AG04449 (cell line): ENCODE measurements at places on chromosomes 7 and 10.

DNA sequence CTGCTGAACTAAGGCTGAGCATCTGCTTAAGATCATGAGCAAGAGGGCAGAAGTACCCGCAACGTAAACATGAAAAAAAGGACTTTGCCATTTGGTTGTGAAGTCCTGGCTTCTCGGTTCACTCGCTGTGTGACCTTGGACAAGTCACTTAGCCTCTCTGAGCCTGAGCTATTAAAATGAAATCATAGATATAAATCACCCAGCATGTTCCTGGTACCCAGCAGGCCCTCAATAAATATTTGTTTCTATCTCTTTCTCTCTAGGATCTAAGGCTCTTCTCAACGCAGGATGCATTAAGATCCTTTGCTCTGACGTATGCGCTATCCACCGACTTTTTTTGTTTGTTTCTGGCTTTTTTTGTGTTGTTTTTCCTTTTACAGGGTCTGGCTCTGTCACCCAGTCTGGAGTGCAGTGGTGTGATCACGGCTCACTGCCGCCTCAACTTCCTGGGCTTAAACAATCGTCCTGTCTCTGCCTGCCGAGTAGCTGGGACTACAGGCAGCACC, 6.7 kb downstream of the HIP1 start:
- DNase-seq, result no peak

DNA sequence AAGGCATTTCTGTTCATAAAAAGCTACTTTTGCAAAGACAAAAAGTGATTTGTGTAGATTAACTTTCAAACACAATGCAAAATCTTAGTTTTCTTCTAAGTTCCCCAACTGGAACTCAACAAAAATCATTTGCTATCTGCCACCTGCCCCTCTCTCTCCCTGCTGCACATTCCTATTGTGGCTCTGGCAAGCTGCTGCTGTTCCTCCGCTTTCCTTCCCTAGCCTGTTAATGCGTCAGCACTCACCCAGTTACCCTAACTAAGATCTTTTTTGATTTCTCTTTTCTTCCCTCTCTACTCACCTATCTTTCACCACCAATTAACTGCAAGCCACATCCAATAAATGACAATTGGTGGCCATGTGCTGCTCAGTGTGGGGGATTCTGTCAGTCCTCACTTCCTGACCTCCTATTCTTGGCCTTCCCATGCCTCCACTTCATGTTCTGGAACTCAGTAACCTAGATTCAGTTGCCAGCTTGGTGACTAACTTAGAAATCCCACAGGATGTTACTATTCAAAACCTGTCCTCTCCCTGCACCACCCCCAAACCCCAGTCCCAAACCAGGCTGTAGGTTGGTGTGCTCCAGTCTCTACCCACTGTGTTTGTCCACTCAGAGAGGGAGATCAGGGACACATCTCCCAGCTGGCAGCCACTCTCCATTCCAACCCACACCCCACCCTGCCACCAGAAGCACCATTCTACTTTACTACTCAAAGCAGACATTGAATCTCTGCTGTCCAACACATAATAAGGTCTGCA, 140.2 kb upstream of the CTTNBP2 start:
- DNase-seq, result no peak

DNA sequence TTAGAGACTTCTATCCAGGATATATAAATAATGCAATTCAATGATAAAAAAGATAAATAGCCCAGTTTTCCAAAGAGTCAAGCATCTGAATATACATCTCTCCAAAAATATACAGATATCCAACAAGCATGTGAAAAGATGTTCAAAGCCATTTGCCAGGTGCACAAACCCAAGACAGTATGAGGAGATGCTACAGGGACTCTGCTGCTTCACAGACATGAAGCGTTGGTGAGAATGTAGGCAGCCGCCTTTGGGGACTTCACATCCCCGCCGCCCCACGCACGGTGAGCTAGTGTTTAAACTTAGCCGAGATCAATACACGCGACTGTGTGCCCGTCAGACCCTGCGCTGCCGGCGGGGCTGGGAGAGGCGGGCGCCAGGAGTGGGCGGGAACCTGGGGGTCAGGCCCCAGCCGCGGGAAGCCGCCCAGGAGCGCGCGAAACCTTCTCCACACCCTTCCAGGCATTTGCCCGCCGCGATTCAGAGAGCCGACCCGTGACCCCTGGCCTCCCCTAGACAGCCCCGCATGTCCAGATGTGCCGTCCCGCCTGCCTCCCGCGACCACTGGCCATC, 927 bp upstream of the ALOX5 start:
- DNase-seq, result no peak

DNA sequence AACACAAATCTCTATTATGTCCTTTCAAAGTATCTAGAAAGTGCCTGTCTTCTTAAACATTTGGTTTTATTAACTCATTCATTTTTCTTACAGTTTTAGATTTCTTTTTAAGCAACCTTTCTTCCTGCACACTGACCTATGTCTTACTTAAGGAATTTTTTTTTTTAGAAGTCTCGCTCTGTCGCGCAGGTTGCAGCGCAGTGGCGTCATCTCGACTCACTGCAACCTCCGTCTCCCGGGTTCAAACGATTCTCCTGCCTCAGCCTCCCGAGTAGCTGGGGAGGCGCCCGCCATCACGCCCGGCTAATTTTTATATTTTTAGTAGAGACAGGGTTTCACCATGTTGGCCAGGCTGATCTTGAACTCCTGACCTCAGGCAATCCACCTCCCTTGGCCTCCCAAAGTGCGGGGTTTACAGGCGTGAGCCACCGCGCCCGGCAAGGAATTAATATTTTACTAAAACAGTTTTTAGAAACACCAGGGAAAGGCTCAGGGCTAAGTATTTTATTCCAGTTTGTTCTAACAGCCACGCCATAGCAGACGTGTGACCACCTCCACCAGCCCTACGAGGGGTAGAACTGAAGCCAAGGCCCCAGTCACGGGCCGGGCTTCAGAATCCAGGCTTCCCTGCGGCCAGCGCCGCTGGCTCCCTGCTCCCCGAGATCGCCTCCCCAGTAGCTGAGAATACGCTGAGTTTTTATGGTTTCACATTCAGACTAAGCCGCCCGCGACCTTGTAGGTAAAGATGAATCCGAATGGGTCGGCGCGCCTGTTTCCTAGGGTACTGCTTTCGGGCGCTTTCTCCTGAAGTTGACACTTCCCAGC, 941 bp upstream of the LUC7L2 start:
- no peak for DNase-seq

DNA sequence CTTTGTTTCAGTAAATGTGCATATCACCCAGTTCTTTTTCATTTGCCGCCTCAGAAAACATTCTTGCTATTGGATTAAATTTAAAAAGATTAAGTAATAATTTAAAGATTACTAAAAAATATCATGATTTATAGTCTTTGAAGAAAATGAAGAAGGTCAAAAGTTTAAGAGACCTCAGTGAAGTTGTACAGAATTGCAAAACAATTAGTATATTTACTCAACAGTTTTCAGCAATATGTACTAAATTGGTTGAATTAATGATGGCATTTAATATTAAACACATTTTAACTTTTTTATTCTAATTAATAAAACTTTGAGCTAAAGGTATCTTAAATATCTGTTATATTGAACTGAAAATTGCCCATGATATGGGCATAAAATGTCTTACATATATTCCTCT, 49.9 kb upstream of the KLF6 start:
- no peak for DNase-seq

- no peak for DNase-seq
Measured at GRCh38 chr10:56905051-56905450, 544.0 kb upstream of the ZWINT start.

DNA sequence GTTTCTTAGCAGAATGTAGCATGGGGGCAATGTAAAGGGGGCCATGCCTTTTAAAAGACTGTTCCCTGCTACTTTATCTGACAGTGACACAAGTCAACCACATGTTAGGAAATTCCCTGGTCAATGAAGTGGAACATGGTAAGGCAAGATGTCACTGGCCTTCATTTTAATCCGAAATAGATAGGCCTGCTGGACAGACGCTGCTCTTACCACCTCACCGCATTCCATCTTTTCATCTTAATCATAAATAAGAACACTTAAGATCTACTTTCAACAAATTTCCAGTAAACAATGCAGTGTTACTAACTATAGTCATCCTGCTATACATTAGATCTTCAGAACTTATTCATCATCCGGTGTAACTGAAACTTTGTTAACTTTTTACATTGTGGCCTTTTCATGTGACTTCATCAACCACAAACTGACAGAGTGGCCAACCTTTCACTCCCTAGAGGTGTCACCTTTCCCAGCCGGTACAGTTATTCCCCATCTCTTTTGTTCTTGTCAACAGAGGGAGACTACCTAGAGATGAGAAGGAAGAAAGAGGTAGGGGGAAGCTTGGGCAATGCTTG, 15.6 kb downstream of the ASB4 start:
- no peak for DNase-seq

- DNase-seq, result no peak
Measured at GRCh38 chr10:48623607-48624132, 18.8 kb upstream of the ARHGAP22 start.

DNA sequence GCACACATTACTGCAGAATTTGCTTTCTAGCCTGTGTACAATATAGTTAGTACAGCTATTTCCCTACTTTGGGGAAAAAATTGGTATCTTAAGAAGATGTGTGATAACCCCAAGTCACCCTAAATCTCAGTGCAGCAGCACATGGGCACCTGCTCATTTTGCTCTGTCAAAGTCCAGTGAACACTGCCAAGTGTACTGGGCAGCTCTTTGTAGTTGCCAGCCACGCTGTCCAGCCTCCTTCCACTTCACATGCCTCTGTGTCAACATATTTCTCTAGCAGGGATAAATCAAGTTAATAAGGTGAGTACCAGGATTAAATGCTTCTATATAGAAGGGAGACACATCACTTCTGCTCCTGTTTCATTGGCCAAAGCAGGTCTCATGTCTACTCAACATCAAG, 87.1 kb upstream of the CDC14C start:
- DNase-seq, result no peak

GRCh38 chr7:113519472-113519871, 399.3 kb downstream of the PPP1R3A start:
- no peak for DNase-seq

- DNase-seq, result no peak
Measured at GRCh38 chr7:95904099-95904498, 131.7 kb downstream of the DYNC1I1 start.

GRCh38 chr10:121674885-121675284, 76.6 kb upstream of the FGFR2 start:
- no peak for DNase-seq

DNA sequence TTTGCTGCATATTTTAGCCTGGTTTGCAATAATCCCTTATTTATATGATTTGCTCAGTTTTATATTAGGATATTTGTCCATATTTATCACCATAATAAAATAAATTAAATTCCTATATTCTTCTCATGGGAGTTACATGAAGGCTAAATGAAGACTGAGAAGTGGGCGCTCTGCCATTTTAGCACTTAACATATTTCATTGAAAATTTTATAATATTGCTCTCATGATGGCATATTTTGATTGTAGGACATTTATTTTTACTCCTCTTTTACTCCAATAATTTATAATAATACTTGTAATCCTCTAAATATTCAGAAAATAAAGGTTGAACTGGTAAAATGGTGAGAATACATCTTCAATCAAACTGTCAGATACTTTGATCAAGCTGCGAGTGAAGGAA, 99.8 kb upstream of the SEMA3A start:
- no peak for DNase-seq

GRCh38 chr7:49714182-49714581, 59.3 kb upstream of the VWC2 start:
- DNase-seq, result no peak

DNA sequence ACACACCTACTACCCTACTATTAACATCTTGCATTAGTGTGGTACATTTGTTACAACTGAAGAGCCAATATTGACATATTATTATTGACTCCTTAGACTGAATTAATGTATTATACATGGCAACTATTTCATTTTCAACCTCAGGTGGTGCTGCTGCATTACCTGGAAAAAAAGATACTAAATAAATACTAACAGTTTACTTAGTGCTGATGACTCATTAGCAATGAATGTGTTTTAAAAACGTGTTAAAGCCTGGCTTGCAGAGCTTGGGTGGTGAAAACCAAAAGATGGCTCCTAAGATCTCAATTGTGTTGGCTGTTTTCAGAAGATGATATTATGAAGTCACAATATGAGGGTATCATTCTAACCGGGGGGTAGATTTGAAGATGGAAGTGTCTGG, 34.8 kb downstream of the CFAP43 start:
- DNase-seq, result no peak

GRCh38 chr7:115825456-115826115, 205.0 kb downstream of the TFEC start:
- no peak for DNase-seq

GRCh38 chr7:80133361-80134114, 1.1 kb upstream of the GNAI1 start:
- DNase-seq, result no peak

DNA sequence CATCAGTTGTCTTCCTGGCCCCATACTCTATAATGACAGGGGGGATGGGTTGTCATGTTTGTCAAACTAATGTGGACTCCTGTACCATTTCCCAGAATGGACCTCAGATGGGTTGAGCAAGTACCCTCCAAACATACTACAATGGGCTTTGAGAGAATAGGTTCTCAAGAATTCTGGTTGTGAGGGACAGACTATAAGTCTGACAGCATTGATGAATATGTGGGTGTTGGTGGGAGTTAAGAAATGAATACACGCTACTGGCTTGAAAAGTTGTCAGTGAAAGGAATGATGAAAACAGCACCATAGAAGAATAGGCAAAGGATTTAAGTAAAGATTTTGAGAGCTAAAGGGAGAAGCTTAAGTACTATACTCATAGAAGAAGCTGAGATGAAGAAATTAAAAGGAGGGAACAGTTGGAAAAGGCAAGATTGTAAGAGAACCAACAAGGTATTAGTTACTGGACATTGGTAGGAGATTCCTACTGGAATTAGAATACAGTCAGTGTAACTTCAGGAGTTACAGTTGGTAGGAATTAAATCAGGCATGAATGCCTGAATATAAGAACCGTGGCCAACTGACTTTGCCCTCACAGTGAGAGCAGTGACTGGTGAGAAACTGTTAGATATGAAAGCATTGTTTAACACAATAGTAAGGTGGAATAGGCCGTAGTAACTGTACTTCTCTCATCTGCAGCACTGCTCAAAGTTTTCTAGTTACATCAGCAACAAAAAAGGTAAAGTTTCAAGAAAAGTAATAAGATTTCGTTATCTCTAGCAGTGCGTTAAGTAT, 86.3 kb downstream of the LCOR start:
- no peak for DNase-seq
